ENCODE measurements at places on chromosomes 6 and 20.

GRCh38 chr20:48648482-48649051 is 179.2 kb downstream of the PREX1 start:
- DNase-seq = no peak

DNA sequence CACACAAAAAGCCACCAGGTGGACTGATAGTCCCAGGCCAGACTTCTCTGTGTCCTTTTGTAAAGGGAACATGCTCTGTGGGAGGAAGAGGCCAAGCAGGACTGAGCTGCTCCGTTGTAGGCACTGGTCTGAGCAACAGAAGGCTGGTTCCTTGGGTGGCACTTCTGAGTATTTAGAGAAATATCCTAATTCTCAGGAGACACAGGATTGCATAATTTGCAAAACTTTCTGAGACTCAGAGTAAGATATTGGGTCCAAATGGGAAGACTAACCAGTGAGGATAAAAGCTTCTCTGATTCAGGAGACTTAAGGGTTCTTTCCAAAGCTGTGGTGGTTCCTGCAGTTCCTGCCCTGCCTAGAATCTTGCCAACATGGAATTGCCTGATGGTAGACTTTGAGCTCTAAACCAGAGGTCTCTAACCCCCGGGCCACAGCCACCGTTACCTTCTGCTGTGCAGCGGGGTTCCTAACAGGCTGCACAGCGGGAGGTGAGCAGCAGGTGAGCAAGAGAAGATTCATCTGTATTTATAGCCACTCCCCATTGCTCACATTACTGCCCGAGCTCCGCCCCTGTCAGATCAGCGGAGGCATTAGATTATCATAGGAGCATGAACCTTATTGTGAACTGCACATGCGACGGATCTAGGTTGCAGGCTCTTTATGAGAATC is 107.0 kb downstream of the OLIG3 start:
- DNase-seq = no peak

GRCh38 chr6:74764486-74764885 is 441.4 kb downstream of the COL12A1 start:
- no peak for DNase-seq

DNA sequence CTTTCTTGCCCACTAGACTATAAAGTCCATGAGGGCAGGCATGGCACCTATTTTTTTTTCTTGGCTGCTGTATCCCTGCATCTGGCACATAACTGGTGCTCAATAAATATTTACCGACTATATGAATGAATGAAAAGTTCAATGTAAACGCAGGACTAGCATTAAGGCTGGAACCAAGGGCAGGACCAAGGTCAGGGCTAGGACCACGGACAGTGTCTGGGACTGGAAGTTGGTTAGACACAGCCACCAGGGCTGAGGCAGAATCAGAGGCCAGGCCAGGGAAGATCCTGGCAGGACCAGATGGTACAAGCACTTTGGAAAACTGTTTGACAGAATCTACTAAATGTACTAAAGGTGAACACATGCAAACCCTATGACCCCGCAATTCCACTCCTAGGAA is 3.7 kb downstream of the TNXB start:
- no peak for DNase-seq

GRCh38 chr20:53809217-53809616 is 215.6 kb upstream of the ZNF217 start:
- no peak for DNase-seq

DNA sequence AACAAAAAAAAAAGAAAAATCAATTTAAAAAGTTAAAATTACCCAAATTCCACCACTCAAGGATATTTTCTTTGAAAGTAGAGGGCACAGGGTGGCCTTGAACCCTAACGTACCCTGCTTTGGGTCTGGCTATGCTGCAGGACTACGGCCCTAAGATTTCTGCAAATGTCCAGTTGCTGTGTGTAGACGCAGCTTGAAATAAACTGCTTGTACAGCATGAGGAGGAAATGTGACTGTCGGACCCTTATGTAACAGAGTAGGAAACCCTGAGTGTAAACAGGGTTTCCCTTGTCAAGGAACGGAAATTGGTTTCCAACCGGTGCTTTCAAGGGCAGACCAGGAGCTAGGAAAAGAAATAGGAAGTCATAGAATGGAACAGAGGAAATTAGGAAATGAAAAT is 60.7 kb upstream of the SHLD1 start:
- no peak for DNase-seq

GRCh38 chr6:117156741-117157140 is 108.6 kb upstream of the VGLL2 start:
- DNase-seq = no peak

DNA sequence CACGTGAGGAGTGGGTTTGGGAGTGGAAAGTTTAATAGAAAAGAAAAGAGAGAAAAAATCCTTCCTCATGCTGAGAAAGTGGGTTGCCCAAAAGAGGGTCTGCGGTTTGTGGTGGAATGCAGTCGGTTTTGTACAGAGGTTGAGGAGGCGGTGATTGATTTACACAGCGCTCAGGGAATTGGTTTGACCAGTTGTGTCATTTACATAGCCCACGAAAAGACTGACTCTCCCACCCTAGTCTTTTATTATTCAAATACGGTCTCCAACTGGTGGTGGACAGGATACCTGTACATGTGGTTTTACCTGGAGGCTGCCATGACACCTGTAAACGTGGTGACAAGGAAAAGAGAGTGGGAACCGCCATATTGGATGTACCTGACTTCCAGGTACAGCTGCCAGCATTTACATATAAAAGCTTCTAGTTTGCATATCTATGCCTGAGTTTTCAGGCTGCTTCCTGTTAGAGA is 42.1 kb downstream of the HLA-DPB1 start:
- no peak for DNase-seq

DNA sequence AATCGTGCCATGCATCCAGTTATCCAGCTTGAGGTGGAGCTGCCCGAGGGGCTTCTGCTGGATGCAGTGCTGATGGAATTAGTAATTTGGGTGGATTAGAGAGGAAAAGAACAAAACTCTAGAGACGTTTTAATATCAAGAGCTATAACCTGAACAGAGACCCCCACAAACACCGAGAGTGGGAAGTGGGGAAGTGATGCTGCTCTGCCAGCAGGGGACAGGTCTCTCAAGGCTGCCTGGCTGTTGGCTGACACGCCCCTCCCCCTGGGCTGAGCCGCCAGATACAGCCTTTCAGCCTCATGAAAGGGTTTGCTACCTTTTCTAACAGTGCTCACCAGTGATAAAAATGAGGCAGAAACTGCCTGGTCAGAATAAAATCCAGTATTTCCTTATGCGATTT is 9.6 kb downstream of the LEMD2 start:
- DNase-seq = no peak

DNA sequence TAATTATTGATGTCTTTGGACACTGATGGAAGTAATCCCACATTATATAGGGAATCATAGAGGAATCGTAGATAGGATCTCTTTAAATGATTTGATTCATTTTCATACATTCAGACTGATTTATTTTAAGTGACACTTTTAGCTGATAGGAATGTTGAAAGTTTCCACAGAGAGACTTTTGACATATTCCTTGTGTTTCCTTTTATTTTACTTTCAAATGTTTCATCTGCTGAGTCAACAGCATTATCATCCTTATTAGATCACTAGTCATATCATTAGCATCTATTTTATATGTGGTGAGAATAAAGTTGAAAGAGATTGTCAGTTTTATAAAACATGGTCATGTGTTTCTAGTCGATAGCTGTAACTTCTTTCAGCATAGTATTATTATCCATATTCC is 13.4 kb downstream of the DCBLD1 start:
- DNase-seq = no peak

- peak; percentile 77 for DNase-seq
Observed at GRCh38 chr6:24125980-24126379, at the start of gene NRSN1. TSS of gene NRSN1 (plus strand) at chr6:24126215. CDS start at chr6:24134328, 8,113 bp downstream.

DNA sequence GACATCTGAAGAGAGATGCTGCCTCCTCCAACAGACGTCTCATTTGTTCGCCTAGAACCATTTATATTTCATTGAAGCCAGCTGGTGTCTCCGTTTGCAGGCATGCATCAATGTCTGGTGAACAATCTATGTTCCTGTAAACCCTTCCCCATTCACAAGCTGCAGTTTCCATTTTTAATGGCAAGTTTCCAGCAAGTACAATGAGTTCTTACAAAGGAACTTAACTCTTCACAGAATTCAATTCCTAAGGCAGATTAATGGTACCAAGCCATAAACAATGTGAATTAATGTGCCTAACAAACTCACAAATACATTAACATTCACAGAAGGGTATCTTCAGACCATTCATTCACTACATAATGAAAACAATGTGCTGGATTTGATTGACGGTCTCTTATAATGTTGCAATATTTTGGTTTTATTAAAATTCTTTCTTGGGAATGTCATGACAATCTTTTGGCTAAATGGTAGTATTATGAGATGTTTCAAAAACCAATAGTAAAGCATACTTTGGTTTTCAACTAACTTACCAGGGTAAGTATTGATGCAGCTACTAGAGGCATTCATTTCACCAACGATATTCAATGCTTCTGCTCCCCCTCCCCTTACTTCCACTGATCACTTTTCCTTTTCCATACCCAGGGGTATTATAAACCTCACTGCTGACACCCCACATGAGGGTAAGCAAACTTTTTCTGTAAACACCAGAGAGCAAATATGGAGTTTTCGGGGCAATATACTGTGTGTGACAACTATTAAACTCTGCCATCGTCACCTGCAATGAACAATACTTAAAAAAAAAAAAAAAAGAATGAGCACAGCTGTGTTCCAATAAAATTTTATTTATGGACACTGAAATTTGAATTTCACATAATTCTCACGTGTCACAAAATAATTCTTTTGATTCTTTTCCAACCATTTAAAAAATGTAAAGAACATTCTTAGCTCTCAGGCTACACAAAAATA is 4.2 kb downstream of the AKIRIN2 start:
- DNase-seq = peak; percentile 40

- no peak for DNase-seq
Observed at GRCh38 chr6:157316871-157317814, 6.2 kb downstream of the TMEM242 start.

DNA sequence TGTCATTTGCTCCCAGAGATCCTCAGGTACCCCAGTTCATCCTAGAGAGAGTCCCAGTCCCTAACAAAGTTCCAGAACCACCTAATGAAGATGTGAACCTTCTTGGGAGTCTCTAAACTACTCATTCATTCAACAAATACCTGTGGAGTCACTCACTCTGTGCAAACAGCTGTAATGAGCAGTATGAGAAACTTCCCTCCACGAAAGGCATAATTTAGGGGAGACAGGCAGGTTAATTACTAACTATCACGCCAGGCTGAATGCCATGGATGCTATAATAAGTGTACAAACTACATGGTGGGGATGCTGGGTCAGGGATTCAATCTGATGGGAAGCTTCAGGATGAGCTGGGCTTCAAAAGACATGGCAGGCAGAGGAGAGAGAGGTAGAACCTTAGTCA is 70.1 kb upstream of the AFDN start:
- DNase-seq = no peak

DNA sequence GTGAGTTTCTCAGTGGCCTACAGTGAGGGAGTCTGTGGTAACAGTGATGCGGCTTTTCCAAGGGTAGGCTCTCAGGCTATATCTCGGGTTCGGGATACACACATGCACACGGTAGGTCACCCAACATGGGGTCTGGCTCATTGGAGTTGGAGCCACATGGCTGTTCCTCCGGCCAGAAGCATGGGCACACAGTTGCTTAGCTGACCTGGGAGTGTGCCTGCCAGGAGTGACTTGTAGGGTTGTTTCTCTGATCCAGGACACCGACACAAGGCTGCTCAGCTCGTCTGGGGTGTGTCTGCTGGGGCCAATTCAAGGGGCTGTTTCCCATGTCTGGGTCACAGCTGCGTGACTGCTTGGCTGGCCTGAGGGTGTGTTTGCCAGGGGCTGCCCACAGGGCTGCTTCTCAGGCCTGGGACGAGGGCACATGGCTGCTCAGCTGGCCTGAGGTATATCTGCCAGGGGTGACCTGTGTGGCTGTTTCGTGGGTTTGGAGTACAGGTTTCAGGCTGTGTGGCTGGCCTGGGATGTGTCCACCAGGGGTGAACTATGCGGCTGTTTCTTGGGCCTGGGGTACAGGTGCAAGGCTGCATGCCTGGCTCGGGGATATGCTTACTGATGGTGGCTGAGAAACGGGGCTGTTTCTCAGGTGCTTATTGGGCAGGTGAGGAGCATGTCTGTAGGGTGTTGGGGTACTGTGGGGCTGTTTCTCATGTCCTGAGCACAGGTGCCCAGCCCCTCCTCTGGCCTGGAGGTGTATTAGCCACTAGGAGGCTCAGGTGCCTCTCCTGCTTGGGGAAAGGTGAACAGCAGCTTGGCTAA is 15.2 kb downstream of the KIF25 start:
- no peak for DNase-seq

DNA sequence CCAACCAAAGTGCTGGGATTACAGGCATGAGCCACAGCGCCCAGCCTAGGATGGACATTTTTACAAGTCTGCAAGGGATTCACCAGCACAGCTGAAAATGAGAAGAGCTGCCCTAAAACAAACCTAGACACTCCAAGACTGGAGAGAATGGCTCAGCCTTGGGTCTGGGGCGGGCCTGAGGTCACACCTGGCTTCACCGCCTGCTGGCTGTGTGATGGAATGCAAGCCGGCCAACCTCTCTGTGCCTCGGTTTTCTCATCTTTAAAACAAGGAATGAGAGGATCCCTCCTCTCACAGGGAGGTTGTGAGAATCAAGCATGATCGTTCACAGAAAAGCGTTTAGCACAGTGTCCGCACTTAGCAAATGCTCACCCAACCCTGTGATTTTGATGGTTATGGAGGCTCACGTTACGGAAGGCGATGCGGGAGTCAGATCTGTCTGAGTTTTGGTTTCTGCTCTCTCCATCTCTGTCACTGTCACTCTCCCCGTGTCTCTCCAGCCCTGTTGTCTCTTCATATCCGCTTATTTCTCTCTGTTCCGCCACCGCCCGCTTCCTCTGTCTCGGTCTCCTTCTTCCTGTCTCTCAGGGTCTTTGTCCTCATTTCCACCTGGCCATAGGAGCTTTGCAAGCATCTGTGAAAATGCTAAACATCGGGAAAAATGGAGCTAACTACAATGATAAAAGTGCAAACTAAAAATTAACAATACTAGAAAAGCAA is 47.6 kb downstream of the CEBPB start:
- no peak for DNase-seq

GRCh38 chr6:2021713-2022125 is 223.7 kb downstream of the GMDS start:
- peak; percentile 95 for DNase-seq

DNA sequence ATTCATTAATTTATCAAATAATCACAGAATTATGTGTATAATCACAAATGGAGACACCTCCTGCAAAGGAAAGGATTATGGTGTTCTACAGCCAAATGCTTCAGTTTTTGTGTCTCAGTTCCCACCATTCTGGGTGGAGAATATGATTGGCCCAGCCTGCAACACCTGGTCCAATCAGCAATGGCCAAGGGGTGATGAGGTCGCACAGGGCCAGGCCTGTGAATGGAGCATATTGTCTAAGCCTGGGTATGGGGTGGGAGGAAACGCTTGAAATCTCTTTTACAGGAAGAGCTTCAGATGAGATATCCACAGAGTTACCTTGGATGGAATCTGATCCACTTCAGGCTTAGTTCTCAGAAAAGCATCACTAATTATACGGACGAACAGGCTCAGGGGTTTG is 271.6 kb downstream of the DHX35 start:
- no peak for DNase-seq

All from SHP77 (cell line).